ENCODE measurements at places on chromosomes 5 and 9.

GRCh38 chr9:90508940-90509339, 133.7 kb downstream of the DIRAS2 start:
- DNase-seq = no peak

GRCh38 chr5:116583862-116584222, 9.2 kb upstream of the SEMA6A start:
- no peak for DNase-seq

- no peak for DNase-seq
Measured at GRCh38 chr9:99590840-99591239, 230.8 kb upstream of the NR4A3 start.

GRCh38 chr5:150636391-150637244, 3.8 kb upstream of the SYNPO start:
- DNase-seq = peak; percentile 77

DNA sequence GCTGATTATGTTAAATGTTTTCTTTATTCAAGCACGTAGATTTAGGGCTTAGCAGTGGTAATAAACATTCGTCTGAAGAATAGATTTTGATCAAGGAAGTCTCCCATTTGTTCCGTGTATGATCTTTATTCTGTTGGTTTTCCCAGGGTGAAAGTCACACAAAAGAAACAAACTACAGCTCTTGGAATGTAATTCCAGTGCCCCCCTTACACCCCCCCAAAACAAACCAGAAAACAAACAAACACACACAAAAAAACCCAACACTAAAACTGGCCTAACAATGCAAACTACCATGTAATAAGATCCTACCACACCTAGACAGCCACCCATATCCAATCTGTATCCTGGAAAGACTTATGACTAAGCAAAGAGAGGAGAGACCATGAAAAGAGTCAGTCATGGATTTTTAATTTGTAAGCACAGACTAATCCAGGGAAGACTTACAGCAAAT, 196.2 kb upstream of the ELL2 start:
- no peak for DNase-seq

DNA sequence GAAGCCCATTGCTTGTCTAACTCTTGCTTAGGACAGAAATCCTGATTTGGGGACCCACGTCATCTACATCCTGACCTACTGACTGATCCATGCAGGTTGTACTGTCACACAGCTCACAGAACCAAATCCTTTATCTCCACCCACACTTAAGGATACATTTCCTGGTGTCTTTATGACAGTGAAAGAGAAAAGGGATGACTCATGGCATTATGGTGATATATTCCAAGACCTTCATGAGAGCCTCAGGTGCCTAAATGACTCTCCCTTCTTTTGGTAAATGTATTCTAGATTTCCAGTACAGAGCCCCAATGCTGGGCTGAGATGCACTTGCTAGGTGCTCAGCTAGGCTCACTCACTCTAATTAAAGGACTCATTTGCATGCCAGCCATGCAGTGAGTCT, 26.0 kb upstream of the DMRT2 start:
- no peak for DNase-seq
